Spinal cord (tissue), 10 donors: ENCODE measurements at places on chromosomes 3 and 15. TPM values are rescaled to one million over a fixed set of nuclear protein-coding genes. Genes with fewer than 3 reads are reported as not detected.

- no peak for DNase-seq
Measured at GRCh38 chr3:177512945-177513814, 315.9 kb upstream of the TBL1XR1 start.

- DNase-seq: no peak
Measured at GRCh38 chr3:17110660-17111396, 226.1 kb downstream of the PLCL2 start.

DNA sequence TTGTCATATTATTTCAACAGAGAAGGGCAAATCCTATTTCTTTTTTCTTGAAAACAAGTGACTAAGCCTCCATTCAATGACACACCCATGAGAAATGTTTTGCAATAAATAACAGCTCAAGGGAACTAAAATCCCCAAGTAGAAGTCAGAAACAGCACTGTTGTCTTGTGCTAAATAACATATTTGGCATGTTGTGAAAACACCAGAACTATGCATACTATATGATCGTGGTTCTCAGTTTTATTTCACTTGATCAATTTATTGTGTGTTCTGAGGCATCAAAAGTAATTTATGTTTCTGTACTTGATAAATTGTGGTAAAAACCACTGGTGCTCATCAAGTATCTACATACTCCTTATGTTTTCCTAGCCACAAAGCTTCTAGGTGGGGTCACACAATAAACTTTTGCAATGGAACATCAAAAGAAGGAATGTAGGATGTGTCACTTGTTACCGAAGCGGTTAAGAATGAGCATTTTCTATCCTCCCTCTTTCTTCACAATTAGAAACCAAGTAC is 691.7 kb upstream of the CBLB start:
- DNase-seq: no peak

Gene ZDHHC23
- 7.8 TPM for total RNA-seq

- peak; percentile 9 for DNase-seq
Measured at GRCh38 chr3:51099794-51100535, 285.1 kb upstream of the MANF start.

DNA sequence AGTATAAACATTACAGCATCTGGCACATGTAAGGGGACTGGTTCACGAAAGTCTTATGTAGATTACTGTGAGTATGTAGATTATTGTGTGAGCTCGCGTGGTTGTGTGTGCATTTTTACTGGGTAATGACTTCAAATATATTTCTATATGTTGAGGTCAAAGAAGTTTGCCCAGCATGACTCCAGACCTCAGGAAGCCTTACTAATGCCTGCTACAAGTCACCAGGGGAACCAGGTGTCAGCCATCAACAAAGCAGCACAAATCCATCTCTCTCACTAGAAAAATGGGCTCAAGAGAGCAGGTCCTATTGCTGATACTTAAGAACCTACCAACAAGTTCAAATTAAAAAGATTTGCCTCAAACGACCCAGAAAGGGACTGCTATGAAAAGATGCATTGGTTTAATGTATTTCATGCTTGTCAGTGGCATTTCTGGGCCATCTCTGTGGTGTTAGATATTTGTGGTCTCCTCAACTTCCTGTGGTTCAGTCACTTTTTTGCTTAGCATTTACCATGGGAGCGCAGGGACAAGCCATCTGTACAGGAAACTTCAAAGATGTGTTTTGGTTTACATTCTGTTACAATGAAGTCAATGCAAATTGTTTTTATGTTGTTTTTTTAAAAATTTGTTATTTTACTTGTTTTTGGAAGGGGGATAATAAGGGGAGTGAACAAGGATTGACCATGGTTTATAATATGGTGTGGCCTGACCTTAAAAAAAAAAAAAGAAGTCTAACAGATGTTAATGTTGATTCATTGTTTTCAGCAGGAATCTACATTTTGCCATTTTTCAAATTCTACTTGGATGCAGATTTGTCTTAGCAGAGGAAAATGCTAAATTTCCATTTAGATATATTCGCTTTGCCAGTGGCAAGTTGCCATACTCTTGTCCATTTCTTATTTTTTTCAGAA is 172.1 kb upstream of the ADAMTS9 start:
- DNase-seq: no peak

- DNase-seq: no peak
Measured at GRCh38 chr3:196335503-196335948, 2.7 kb downstream of the TM4SF19 start.

Gene COL8A1
- 196 TPM for total RNA-seq

Gene DLL4
- total RNA-seq: 5.8 TPM

Gene ALAS1
- total RNA-seq: 48.9 TPM

Gene XCR1
- total RNA-seq: not detected

- DNase-seq: no peak
Measured at GRCh38 chr15:95291898-95292472, 1038.5 kb upstream of the NR2F2 start.

Gene STRC
- total RNA-seq: 1.5 TPM

Gene IL5RA
- 5.7 TPM for total RNA-seq

DNA sequence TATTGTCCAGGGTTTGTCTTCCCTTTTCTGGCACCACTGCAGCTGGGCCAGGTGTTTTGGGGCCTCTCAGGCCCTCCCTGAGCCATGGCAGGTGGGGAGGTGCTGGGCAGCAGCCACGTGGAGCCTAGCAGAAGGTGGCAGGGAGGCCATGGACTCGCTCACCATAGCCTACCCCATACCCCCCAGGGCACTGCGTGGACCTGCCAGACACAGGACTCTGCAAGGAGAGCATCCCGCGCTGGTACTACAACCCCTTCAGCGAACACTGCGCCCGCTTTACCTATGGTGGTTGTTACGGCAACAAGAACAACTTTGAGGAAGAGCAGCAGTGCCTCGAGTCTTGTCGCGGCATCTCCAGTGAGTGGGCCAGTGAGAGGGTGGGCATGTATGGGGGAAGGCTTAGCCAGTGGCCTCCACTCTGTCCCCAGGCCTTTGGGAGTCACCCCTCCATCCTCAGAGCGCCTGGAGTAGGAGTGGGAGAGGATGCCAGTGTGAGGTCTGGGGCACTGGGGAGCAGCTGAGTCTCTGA is 11.9 kb downstream of the SPINT1 start:
- no peak for DNase-seq

Gene SPINT1
- total RNA-seq: 2.9 TPM

DNA sequence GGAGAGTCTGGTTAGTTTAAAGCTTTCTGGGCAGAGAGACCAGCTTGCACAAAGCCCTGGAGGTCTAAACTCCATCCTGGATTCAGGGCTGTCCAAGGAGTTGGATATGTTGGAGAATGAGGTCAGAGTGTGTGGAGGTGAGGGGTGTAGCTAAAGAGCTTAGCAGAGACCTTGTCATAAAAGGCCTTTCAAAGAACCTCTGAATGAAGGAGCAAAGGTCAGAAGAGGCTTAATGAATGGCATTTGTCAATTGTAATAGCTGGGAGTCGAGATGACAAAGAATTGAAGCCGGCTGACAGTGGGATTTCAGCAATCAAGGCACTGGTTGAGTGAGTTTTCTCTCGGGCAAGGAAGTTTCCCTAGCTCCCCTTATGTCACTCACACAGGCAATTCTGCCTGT is 202.6 kb downstream of the PDCD6IP start:
- DNase-seq: no peak

DNA sequence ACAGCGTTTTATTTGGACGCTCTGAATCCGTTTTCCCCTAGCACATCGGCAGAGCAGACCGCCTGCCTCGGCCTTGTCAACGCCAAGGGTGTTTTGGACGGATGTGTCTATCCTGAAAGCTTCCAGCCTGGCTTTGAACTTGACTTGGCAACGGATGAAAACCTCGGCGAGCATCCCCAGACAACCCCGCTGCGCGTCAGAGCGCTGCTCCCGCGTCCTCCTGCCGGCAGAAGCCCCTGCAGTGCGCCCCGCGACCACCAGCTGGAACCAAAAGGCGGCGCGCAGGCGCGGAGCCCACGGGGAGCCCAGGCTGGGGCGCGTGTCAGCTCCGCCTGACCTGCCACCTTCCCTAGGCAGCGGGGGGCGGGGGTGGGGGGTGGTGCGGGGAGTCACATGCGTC is 26.2 kb upstream of the ARL8B start:
- DNase-seq: peak; percentile 92

- DNase-seq: no peak
Measured at GRCh38 chr3:4394048-4394447, 73.0 kb downstream of the SUMF1 start.

- no peak for DNase-seq
Measured at GRCh38 chr3:120114981-120115380, 20.7 kb upstream of the GSK3B start.

Gene AHSG
- total RNA-seq: 1.5 TPM

Gene HDDC3
- 7.6 TPM for total RNA-seq
